ENCODE measurements at places on chromosomes 12 and 14. TPM values are rescaled to one million over a fixed set of nuclear protein-coding genes. Genes with fewer than 3 reads are reported as not detected.

LALBA gene
- polyA plus RNA-seq, result not detected

KRT75 gene
- not detected for polyA plus RNA-seq

C12orf50 gene
- not detected for polyA plus RNA-seq

GPX2 gene
- 417 TPM for polyA plus RNA-seq

LGR5 gene
- 69.5 TPM for polyA plus RNA-seq

ADAM21 gene
- polyA plus RNA-seq, result 0.03 TPM

GRCh38 chr14:26008290-26008689 lies 589.5 kb downstream of the NOVA1 start:
- DNase-seq, result no peak

DNA sequence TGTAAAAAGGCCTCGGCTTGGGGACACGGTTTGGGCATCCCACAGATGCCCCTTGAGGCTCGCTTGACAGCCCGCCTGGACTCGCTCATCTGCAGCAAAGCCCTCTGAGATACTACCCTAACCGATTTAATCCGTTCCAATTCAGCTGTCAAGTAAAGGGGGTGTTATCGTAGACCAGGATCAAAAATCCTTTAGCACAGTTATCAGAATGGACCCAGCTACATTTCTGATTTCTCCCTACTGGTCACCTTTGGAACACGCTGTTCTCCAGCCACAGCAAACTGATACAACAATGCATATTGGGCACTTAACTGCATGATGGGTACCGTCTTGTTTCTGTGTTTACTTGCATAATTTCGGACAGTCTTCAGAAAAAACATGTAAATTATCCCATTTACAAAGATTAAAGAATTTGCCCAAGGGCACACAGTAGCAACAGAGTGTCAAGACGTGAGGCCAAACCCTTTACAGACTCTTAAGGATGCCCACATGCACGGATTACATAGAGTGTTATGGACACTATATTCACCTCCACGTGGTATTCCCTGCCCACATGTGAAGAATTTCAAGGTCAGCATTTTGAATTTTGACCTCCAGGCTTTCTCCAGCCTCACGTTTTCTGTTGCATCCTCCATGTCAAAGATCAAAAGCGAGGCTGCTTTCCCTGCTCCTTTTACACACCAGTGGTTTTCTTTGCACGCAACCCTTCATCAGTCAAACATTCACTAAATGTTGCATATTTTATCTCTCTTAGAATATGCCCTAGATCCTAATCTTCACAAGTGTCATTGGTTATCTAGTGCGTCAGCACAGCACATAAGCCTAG lies 3.2 kb upstream of the DUSP6 start:
- DNase-seq, result peak; percentile 65

DNA sequence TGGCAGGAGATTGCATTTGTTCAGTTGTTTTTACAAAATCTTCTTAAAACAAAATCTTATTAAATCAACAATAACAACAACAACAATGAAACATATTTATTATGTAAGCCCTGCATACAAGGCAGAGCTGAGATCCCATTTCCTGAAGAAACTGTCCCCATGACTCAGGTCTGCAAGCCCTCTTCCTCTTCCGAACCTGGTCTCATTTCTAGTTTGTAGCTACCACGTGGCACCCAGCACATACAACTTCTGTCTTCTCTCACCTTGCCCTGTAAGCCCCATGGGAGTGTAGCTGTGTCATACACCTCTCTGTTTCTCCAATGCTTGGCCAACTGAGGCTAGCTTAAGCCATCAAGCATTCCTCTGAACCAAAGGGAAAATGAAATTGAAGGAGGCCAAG lies 106.4 kb downstream of the SLC8A3 start:
- DNase-seq, result no peak

DNA sequence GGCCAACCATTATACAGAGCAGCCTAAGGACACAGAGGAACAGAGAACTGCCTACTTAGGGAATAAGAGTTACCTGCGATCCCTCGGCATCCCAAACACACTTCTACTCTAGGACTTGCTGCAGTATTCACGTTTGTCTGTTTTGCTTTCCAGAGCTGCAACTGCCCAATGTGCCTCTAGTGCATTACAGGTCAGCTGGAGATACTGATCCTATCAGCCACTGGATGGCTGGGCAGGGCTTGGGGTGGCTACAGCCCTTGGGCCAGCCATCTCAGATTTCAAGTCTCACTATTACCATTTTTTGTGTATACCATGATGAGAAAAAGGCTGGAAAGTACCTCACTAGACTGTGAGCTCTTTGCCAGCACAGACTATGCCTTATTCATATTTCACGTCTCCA lies 4.6 kb downstream of the ARF3 start:
- DNase-seq, result no peak

- no peak for DNase-seq
Measured at GRCh38 chr14:105166571-105167302, 1.8 kb downstream of the JAG2 start.

GRCh38 chr12:6435961-6436715 lies 8.6 kb upstream of the CD27 start:
- DNase-seq, result no peak

- no peak for DNase-seq
Measured at GRCh38 chr12:50040657-50041056, 15.4 kb upstream of the RACGAP1 start.

DNA sequence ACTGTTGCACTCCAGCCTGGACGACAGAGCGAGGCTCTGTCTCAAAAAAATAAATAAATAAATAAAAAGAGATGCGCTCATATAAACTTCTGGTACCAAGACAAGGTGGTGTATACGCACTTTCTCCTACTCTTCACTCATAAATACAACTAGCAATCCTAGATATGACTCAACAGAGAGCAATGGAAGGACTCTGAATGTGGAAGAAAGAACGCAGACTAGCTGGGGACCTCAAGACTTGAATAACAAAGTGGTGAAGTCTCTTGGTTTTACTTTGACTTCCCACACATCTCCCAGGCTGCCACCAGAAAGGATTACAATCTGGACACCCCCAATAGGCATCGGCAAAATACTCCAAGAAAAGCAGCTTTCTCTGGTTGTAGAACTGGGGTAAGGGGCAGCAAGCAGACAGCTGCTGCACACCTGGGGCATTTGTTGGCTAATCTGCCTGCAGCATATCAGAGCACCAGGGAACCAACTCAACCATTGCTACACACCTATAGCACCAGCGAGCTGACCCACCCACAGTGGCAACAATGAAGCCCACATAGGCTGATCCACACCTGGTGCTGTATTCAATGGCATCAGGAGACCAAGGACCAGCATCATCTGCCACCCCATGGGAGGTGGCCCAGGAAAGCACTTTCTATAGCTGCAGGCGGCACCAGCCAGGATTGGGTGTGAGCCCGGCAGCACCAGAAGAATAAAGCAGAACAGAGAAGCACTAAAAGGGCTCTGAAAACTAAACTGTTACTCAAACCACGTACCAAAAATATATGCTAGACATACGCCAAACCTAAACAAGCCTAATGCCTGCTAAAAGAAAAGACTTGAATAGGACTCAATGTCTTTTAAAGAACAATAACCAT lies 1231.7 kb upstream of the TMEM132C start:
- DNase-seq, result no peak

DNA sequence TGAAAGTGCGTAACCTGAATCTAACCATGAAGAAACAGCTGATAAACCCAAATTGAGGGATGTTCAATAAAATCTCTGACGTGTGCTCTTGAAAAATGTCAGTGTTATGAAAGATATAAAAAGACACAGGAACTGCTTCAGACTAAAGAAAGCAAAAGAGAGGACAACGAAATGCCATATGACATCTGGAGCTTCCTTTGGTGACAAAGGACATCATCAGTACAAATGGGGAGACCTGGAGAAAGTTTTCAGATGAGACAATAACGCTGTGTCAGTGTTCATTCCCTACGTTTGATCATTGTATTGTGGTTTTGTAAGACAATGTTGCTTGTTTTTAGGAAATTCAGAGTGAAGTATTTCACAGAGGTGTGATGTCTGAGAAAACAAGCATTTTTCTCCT lies 125.9 kb upstream of the MAP1LC3B2 start:
- no peak for DNase-seq

GRCh38 chr14:63988579-63988978 lies 135.8 kb downstream of the SYNE2 start:
- DNase-seq, result no peak

DNA sequence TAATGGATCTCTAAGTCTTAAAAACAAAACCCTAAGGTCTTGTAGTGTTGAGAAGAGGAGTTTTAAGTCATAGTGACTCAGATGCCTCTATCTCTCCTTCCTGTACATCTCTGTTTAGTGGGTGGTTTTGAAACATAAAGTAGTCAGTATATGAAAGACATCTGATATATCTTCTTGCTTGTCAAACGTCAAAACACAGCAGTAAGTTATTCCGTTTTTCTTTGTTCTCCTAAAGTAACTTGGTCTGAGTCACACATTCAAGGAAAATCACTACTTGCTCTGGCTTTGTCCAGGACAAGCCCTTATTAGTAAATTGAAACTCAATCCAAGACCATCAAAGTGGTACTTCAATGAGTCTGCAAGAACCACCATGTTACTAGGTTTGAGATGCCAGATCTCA lies 1172.5 kb downstream of the BCL11B start:
- no peak for DNase-seq

DNA sequence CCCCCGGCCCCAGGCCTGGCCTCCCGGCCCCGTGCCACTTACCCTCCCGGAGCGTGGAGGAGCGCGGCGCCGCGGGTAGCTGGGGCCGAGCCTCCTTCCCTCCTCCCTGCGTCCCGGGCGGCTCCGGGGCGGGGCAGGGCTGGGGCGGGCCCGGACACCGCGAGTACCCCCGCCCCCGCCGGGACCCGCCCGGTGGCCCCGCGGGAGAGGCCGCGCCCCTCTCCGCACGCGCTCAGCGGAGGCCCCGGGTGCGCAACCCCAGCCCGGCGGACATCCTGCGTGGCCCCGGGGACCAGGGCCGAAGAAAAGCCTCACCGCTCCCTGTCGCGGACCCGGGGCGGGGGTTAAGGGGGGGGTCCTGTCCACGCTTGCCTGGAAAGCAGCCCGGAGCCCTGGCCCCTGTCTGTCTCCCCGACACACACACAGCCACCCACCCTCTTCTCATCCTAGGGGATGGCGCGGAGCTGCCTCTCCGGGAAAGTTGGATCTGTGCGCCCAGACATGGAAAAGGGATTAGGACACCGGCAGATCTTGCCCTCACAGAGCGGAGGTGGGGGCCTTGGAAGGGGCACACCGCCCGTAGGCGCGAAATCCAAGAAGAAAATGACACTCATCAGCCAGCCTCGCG lies at the start of gene SYNE3:
Gene SYNE3, minus strand, starts transcription at position 97 of the 628 bp plus-strand sequence. CDS start 40,829 bp downstream, outside the sequence.
- no peak for DNase-seq

- DNase-seq, result no peak
Measured at GRCh38 chr12:42552822-42553221, 36.7 kb downstream of the PRICKLE1 start.
